Fibroblast of gingiva (primary cell): ENCODE measurements at places on chromosomes 4 and X.

DNA sequence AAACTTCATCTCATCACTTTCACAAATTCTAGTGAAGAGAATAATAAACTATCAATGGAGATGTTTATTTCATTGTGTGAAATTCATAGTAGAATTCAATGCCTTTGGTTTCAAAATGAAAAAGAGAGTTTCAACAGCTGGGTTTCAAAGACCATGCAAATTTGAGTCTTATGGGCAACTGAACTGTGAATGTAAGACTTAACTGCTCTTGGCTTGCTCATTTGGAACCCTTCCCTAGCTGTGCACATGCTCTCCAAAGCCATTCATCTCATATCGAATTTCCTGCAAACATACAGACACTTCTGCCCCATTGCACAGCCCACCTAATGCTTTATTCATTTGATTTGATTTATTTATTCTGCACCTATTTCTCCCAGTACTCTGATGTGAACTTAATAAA is 154.5 kb downstream of the GRXCR1 start:
- DNase-seq, result no peak

- DNase-seq, result peak; percentile 44
These were observed 102.9 kb upstream of the ARSJ start for GRCh38 chr4:114082348-114082747.

DNA sequence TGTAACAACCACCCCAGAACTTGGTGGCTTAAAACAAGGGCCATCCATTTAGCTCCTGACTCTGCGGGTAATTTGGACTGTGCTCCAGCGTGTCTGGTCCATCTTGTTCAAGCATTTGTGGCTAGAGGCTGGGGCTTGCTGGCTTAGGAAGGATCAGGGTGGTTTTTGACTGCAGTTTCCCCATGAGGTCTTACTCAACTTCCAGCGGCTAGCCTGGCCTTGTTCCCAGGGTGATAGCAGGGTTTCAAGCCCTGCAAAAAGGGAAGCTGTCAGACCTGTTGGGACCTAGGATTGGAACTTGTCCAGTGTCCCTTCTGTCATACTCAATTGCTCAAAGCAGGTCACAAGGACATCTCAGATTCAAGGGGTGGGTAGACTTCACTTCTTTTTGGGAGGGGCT is 205.9 kb downstream of the STIM2 start:
- DNase-seq, result no peak

DNA sequence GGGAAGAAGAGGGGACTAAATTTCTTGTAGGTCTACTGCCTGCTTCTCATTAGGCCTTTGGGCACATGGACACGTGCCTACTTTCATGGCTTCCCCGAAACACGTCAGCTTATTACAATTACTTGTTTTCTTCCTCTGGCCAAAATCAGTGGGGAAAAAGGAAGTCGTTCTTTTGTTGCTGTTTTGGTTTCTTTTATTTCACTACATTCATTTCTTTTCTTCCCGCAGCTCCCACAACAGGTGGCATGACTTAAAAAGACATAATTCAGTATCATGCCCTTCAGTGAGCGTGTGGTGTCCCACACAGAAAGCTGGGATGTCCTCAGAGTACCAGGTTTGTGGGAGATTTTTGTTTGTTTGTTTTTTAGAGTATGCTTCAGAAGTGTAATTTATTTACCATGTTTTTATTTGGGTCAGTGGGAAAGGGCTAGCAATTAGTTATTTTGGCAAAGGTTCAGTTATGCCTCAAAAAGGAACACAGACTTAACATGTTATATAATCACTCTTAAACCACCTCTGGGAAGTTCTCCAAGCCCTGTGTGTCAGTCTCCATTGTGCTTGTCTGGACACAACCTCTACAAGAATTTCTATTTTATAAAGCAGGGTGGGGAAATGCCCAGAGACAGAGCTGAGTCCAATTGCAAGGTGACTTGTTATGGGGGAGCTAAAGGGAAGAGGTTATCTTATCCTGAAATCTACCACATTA is 44.2 kb upstream of the SPRY1 start:
- peak; percentile 60 for DNase-seq

DNA sequence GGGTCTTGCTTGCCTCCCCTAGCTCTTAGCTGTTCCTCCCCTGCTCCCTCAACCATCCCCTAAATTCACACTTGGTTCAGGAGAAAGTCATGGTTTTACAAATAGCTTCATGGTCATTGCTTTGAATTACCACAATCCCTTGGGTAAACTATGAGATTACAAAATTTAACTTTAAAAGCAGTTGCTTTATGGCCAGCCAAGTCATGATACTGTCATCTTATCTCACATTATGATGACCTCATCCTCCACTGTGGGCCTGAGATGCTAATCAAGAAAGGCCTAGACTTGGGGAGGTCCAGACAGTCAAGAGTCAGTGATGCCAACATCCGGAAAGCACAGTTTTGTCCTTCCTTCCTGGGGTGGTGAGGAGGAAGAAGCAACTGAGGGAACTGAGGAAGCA is 10.5 kb upstream of the FGF16 start:
- DNase-seq, result peak; percentile 2

- DNase-seq, result peak; percentile 80
These were observed 26.1 kb upstream of the CFAP299 start for GRCh38 chr4:80309294-80310004.
